Vein endothelial cell (primary cell): ENCODE measurements at places on chromosomes 1 and 21. TPM values are rescaled to one million over a fixed set of nuclear protein-coding genes. Genes with fewer than 3 reads are reported as not detected.

The FAM163A gene
- 0.10 TPM in 1 of 2 replicates, not detected in the other for total RNA-seq

The RIT1 gene
- 35.6 and 48.0 TPM in 2 replicates for total RNA-seq

The USH2A gene
- total RNA-seq, result not detected in 2 replicates

The LCE1A gene
- total RNA-seq, result not detected in 2 replicates

The CA6 gene
- not detected in 2 replicates for total RNA-seq

The GPX7 gene
- 20.8 and 28.7 TPM in 2 replicates for total RNA-seq

The FCRL3 gene
- total RNA-seq, result not detected in 2 replicates

The FLG2 gene
- total RNA-seq, result not detected in 2 replicates

The FAM131C gene
- 0.33 and 0.38 TPM in 2 replicates for total RNA-seq

The FCGR1A gene
- total RNA-seq, result not detected in 2 replicates

The KIF17 gene
- 11.8 and 14.7 TPM in 2 replicates for total RNA-seq

The KLF17 gene
- total RNA-seq, result not detected in 2 replicates

The TIAM1 gene
- total RNA-seq, result 0.33 and 0.38 TPM in 2 replicates

The CR1 gene
- not detected in 2 replicates for total RNA-seq

The MAB21L3 gene
- total RNA-seq, result not detected in 2 replicates

The IQGAP3 gene
- 19.6 and 21.5 TPM in 2 replicates for total RNA-seq

The TMEM82 gene
- total RNA-seq, result not detected in 2 replicates

The OR4F16 gene
- 0.19 and 0.65 TPM in 2 replicates for total RNA-seq

The RSPH1 gene
- 0.19 TPM in 1 of 2 replicates, not detected in the other for total RNA-seq
